ENCODE measurements at places on chromosomes 6 and 20.

DNA sequence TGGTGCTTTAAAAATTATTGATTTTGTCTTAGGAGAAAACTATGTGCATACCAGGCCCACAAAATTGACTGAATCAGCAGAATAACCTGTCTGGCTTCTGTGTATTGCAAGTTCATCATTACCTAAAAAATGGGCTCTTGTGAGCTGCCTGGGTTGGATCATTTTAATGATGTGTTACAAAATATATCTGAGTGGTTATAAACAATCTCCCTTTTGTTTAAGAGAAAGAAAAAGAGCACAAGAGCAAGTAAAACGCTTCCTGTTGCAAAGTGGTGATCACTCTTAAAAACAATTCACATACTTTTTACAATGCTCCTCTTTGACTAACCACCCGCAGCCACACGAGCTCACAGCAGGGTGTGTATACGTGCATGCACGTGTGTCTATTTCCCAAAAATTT is 335.1 kb downstream of the HDGFL1 start:
- no peak for DNase-seq

DNA sequence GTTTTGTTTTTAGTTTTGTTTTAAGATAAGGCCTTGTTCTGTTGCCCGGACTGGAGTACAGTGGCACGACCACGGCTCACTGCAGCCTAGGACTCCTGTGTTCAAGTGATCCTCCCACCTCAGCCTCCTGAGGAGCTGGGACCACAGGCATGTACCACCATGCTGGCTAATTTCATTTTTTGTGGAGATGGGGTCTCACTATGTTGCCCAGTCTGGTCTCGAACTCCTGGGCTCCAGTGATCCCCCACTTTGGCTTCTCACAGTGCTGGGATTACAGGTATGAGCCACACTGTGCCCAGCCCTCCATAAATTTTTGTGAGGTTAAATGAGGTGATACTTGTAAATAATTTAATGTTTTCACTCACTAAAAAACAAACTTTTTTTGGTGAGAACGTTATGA is 76.6 kb downstream of the ARID1B start:
- no peak for DNase-seq

GRCh38 chr6:163712566-163712961 is 298.0 kb downstream of the QKI start:
- DNase-seq: no peak

DNA sequence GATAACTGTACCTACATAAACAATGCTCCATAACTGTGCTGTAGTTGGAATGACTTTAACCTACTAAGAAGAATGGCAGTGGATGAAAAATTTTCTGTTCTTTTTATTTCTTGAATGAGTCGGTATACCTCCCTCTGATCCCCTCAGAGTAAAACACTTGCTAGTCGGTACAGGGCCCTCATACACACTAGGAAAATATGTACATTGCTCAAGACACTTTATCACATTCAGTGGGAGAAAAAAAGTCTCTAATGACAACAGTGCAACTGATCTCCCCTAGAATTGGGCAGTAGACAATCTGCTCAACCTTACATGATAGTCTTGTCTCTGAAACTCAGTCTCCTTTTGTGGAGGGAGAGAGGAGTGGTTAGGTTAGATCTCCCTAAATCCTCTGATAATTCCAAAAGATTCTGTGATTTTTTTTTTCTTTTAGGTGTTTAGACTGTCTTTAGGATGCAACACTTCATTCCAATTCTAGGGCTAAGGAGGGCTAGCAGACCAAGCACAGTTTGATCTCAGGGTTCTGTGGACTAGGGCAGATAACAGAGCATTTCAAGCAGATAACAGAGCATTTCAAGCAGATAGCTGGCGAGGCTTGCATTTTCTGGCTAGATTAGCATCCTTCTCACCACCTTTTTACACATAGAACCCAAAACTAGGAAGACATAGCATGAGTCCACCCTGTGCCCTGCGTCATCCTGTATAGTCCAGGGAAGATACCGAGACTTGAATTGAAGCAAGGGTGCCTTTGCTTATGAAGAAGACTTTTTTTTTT is 100.3 kb upstream of the TNFAIP3 start:
- no peak for DNase-seq

DNA sequence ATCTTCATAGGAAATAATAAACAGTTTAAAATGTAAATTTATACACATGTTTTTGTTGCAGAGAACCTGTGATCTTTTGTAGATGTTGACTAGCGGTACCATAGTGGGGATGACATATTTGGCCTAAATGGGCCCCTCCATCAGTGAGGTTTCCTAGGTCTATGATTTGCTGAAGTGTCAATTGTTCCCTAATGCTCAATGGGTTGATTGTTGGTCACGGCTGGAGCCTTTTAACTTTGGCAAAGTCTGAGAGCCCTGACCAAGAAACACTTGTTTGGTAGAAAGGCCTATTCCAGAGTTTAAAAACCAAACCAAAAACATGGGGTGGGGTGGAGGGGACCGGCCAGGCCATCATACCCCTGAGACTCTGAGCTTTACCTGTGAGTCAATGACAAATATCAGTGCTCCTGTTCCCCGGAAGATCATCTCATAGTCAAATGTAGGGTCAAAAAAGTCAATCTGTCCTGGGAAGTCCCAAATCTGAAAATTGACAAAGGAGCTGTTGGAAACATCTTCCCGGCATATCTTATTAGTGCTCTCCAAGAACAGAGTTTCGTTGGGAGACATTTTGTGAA is 25.1 kb downstream of the RRAGD start:
- DNase-seq: no peak

- DNase-seq: no peak
Observed at GRCh38 chr6:107435798-107436197, 23.6 kb downstream of the PDSS2 start.

DNA sequence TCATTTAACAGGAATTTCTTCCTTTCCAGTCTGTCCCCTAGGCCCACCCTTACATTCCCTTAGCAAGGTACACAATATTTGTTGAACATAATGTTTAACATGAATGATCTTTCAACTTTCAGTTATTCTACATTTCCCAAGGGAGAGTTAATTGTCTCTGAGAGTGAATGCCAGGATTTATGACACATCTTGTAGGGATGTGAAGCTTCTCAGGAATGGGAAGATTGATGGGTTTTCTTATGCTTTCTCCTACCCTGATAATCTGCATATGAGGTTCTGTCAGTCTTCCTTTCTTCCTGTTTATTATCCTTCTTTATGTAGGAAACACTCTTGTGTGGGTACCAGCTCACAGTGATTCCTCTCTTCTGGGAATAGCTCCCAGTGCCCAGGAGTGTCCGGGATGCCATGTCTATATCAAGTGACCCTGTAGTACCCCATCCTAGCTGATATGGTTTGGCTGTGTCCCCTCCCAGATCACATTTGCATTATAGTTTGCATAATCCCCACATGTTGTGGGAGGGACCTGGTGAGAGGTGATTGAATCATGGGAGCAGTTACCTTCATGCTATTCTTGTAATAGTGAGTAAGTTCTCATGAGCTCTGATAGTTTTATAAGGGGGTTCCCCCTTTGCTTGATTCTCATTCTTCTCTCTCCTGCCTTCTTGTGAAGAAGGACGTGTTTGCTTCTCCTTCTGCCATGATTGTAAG is 7.1 kb upstream of the FYN start:
- no peak for DNase-seq

- no peak for DNase-seq
Observed at GRCh38 chr20:62499758-62500236, 24.0 kb upstream of the GATA5 start.

DNA sequence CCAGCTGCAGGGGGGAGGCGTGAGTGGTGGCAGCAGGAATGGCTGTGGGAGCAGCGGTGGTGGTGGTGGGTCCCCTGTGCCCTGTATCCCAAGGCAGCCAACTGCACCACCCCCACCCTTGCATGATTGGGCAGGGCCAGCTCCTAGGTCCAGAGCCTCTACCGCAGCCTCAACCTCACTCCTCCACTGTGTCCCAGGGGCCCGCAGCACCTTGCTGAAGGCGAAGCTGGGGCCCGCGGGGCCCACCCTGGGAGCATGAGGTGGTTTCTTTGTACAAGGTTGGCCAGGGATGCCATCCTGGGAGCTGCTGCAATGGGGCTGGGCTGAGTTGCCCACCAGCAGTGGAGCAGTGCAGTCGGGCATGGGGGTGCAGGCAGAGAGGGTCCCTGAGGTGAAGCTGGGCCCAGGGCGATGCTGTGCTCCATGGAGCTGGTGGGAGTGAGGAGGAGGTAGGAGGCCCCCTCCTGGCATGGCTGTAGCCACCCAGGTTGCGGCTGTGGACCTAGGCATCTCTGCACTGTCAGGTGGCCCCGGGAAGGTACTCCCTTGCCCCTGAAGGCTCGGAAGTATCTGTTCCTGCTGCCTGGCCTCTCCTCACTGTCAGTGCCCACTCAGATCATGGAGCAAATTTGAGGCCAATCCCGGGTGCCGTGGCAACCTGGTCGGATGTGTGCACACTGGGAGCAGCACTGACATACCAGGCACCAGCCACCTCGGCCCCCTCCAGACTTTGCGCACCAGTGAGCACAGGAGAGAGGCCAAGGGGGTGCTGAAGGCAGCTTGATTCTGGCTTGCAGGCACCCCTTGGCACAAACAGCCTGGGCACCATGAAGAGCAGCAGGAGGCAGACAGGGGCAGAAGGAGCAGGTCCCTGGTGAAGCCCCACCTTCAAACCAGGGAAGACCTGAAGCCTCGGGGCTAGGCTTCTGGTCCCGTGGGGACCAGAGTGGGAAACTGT is 60.2 kb upstream of the L3MBTL3 start:
- no peak for DNase-seq

GRCh38 chr6:16855460-16855859 is 94.2 kb upstream of the ATXN1 start:
- no peak for DNase-seq

- DNase-seq: no peak
Observed at GRCh38 chr6:67450641-67451040, 1184.4 kb upstream of the ADGRB3 start.

GRCh38 chr6:142822383-142822782 is 122.6 kb downstream of the HIVEP2 start:
- no peak for DNase-seq

DNA sequence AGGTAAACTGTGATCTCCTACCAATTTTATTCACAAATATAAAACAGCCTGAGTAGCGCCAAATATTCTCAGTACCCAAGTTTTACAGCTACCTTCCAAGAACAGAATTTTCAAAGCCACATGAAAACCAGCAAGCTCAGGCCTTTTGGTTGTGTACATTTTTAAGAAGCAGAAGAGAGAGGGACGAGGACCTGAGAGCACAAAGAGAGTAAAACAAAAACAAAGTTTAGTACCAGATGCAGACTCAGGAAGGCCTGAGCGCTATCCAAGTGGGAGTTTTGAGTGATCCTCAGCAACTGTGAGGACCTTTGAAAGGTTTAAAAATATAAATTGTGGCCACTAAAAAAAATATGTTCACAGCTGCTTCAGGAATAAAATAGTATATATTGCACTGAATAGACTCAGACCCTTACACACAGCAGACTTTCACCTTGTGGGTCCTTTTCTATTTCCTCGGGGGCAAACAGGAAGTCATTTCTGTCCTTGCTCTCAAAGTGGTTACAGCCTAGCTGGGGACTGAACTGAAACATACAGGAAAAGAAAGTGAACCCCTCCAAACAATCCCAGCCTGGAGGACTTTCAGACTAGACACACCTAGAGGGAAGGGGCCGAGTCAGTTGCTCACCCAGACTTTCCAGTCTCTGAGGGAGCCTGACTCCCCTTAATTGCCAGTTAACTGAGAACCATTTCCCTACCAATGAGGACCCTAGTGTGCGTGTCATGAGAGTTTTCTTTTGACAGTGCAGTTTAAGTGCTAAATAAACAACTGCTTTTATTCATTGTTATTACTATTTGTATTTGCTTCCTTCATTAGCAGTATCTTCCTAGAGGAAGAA is 48.5 kb upstream of the NT5E start:
- no peak for DNase-seq

DNA sequence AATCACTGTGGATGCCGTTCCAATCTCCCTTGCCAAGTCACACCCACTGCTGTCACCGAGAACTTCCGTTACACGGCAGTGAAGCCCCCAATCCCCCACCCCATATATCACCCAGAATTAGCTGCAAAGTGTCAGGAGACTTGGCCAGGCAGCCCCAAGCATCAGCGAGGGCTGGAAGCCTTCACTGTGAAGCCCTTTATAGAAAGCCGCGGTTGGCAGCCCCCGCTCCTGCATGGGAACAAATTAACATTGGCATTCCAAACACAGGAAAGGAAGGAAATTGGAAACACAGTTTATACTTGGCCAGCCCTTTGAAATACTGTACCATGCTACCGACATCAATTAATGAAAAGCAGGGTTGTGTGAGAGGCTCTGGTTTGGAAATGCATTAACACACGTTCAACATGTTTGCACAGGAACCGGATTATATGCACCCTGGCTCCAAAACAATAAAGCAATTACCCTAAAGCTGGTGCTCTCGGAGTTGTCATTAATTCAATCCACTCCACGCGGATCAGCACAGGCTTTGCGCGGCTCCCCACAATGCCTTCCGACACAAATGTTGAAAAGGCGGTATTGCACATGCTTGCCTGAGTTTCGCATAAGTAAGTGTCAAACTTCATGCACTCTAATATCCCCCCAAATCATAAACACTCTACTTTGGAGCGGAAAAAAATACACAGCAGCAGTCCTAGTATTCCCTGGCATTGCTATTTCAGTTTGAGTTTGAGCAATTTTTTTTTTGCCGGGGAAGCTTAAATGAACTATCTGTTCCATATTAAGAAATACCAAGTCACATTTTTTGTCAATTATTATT is 7.1 kb downstream of the BMP7 start:
- no peak for DNase-seq

DNA sequence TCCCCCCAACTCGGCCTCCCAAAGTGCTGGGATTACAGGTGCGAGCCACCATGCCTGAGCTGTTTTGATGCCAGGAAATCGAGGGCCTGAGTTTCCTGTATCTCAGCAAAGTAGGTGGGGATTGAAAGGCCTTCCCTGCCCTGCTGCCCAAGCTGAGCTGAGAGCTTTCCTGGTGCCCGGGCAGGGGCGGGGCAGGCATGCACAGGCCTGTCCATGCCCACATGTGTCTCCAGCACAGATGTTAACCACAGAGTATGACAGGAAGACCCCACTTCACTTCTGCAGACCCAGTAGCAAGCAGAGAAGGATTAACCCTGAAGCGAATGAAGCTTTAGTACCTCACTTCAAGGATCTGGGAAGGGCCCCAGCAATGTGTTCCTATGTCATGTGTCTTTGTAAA is 66.0 kb downstream of the GPR6 start:
- DNase-seq: no peak

- DNase-seq: no peak
Observed at GRCh38 chr6:42269553-42269952, 51.9 kb upstream of the MRPS10 start.

DNA sequence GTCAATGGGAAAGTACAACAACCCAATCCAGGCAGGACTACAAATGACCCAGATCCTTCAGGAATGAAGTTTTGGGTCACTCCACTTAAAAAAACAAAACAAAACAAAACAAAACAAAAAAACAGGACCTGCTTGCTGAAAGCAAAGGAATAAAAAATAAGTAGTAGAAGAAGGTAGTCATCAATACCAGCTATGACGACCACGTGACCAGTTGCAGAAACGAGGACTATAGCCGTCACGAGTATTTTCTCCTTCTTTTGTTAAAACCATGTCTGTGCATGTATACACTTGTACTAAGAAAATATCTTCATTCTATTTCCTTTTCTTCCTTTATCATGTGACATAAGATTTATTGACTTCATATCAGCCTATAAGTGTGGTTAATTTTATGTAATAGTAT is 308.4 kb upstream of the DEFB112 start:
- no peak for DNase-seq
